ENCODE measurements at places on chromosomes 6 and 20.

DNA sequence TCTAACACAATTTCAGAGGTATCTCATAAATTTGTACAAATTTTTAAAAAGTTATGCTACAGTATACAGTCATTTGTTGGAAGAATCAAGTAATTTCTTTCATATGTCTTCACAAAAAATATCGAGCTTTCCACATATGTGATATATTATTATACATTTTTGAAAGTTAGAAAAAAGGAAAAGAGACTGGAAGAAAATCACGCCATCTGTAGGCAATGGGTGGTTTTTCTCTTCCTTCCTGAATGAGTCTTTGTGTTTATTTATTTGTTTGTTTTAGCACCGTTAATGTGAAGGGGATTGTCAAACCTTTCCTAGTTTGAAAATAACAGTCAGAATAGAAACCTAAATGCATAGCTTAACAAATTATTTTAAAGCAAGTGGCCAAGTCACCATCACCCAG, 130.6 kb downstream of the SYNDIG1 start:
- DNase-seq: no peak

DNA sequence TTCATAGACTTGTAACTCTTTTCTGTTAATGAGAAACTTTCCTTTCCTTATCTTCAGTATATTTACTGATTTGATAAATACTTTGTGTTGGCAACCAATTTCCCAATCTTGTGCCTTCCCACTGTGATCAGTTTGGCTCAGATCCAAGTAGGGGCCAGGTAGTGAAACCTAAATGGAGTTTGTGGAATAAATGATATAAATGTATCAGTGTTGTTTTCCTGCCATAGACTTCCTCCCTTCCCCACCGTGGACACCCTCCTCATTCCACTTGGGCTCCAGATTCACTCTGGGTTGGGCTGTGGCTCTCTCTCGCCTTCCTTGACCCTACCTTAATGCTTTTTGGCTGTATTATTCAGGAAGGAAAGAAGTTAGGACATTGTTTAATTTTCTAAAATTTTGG, 1.3 kb downstream of the ZKSCAN3 start:
- no peak for DNase-seq

DNA sequence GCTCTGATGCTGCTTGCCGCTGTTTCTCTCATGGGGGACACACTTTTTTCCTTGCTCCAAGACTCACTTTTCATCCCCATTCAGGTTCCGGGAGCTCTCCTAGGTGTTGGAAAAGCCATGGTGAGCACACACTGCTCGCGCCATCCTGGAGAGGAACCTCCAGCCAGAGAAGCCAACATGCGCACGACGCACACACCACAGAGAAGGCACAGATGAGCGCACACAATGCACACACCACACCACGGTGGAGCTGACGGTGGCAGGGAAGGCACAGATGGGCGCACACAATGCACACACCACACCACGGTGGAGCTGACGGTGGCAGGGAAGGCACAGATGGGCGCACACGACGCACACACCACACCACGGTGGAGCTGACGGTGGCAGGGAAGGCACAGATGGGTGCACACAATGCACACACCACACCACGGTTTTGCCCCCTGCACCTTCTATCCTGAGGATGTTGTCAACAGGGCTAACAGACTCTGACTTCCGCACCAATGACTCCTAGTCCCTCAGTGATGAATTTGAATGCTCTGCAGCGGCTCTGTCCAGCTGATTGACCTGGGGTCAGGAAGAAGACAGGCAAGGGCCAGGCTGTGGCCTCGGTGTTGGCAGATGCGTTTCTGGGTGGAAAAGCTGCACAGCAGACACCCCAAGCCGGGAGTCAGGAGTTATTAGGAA, 154.7 kb downstream of the ERMARD start:
- DNase-seq: no peak

DNA sequence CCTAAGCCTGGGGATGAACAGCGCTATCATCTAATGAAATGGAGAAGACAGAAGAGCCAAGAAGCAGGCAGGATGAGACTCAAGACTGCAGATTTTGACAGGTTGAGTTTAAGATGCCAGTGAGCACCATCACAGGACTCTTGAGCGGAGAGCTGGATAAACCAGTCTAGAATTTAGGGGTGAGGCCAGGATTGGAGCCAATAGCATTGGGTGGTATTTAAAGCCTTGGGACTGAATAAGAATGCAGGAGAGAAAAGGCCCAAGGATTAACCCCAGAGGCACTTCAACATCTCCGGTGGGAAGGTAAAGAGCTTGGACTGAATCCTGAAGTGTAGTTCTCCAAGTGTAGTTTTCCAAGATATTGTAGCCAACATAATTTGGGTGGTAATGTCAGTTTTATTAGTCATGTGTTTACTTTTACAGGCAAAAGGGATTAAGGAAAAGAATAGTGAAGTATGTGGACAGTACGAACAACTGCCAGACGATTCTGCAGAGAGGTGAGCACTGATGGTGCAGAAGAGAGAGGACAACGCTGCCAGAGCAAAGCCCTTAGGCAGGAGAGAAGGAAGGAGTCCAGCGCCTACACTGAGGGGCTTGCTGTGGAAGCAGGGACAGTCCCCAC, 85.2 kb downstream of the DTNBP1 start:
- DNase-seq: no peak

DNA sequence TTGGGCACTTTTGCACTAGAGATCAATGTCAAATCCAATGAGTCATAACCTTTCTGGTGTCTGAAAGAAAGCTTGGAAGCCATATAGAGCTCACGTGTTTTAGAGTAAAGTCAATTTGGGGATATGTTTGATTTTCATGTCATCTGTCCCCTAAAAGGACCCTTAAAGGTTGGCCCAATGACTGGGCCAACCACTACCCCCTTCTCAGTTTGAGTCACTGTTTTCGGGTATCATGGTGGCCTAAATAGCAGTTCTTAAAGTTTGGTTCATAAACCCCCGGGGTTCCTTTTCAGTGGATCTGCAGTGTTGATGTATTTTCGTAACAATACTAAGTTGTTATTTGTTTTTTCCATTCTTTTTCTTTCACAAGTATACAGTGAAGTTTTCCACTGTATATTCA, 327.6 kb downstream of the PRL start:
- DNase-seq: no peak

DNA sequence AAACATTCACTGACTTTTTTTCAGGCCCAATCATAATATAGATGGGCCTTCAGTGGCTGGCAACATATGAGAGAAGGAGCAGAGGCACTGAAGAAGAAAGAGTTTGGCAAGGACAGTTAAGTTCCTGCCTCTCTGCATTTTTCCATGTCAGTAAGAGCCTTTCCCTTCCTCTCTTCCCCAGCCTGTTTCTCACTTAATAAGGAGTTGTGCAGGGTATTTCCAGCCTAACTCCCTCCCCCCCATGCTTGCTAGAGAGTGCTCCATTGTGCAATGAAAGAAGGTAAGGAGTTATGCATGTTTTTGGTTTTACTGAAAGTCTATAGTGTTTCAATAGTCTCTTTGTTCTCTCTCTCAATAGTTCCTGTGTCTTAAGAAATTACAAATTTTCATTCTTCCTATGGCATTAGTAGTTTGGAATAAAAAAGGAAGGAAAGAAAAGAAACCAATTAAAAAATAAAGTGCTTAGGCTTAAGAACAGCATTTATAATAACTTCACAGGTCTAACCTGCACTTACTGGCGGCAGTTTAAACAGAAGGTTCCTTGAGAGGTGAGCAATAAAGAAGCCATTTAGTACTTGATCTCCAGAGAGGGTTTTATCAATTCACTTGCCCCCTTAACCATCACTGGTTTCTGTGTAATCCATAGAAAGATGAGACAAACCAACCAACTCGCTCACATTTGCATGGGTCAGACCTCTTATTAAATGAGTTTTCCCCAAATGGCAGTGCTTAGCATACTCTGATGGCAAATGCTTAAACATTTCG, 251.1 kb downstream of the PTPRT start:
- no peak for DNase-seq

DNA sequence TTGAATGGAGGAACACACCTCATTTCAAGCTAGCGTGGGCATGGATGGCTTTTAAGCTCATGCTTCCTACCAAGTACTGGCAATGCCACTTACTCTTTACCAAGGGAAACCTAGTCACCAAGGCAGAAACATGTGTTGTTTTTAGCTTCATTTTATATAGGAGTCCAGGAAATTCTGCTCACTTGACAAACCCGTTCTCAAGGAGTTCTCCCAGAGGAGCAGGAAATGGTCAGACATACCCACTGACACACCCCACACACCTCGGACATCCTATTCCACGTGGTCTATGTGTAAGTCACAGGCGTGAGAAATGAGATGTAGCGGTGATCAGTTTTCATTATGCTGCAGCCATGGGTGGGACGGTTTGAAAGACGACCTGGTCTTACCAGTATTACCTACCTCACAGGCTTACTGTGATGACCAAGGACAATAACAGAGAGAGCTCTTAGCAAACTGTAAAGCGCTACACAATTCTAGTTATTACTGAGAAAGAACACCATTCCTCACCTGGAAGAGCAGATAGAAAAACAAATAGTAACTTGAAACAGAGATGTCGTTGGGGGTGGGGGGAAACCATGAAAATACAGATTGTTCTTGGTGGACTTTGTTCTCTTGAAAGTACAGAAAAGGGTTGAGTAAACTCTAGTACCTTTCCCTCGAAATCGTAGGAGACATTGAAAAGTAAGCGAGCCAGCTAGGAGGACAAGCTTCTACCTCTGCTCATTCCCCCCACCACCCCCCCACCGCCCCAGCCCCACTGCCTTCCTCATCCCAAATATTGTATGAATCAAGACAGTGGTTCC, 1.7 kb downstream of the CNKSR3 start:
- DNase-seq: no peak

- peak; percentile 47 for DNase-seq
These were observed 31.9 kb downstream of the STK35 start for GRCh38 chr20:2133318-2134183.

DNA sequence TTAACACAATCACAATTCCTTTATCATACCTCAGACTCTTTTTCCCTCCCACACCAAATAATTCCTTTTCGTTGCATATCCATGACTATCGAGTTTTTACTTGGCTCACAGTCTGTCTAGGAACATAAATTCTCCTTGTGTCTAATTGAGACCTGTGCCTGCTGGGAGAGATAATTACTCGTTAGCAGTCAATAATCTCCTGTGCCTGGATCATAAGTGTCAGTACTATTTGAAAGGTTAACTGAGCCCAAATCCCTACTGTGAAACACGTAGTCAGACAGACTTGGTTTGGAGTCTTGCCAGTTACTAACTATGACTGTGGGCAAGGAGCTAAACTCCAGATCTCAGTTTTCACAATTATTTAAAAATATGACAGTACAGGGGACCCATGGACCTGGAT, 5.7 kb upstream of the CTNNBL1 start:
- DNase-seq: no peak

- DNase-seq: peak; percentile 48
These were observed 15.2 kb upstream of the SSR1 start for GRCh38 chr6:7328243-7328642.

DNA sequence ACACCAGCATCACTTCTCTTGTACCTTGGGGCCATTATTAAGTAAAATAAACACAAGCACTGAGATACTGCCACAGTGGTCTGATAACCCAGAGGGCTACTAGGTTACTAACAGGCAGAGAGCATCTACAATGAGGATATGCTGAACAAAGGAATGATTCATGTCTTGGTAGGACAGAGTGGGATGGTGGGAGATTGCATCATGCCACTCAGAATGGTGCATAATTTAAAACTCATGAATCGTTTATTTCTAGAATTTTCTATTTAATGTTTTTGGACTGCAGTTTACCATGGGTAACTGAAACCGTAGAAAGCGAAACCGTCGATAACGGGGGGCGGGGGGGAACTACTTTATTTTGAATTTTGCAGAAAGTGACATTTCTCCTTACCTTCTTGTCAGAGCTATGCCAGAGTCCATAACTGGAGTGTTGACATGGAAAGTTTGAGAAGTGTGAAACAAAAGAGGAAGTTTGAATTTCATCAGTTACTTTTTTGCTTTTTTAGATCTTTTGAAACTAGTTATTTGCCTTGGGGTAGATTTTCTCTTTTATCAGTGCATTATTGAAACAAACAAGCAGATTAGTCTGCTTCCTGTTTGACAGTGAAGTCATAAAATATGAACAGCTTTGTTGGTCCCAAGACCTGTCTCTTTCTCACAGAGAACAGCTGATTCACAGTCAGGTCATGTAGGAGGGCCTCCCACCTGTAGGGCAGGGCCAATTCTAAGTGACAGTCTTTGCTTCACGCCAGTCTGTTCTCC, 124.9 kb downstream of the KLHL32 start:
- DNase-seq: peak; percentile 54

DNA sequence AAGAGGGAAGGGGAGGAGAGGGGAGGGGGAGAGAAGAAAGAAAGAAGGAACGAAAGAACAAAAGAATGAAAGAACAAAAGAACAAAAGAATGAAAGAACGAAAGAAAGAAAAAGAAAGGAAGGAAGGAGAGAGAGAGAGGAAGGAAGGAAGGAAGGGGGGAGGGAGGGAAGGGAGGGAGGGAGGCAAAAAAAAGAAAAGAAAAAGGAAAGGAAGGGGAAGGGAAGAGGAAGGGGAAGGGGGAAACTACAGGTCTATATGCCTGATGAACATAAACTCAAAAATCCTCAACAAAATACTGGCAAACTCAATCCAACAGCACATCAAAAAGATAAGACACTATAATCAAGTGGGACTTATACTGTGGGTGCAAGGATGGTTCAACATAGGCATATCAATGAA, 13.7 kb upstream of the LGSN start:
- no peak for DNase-seq

DNA sequence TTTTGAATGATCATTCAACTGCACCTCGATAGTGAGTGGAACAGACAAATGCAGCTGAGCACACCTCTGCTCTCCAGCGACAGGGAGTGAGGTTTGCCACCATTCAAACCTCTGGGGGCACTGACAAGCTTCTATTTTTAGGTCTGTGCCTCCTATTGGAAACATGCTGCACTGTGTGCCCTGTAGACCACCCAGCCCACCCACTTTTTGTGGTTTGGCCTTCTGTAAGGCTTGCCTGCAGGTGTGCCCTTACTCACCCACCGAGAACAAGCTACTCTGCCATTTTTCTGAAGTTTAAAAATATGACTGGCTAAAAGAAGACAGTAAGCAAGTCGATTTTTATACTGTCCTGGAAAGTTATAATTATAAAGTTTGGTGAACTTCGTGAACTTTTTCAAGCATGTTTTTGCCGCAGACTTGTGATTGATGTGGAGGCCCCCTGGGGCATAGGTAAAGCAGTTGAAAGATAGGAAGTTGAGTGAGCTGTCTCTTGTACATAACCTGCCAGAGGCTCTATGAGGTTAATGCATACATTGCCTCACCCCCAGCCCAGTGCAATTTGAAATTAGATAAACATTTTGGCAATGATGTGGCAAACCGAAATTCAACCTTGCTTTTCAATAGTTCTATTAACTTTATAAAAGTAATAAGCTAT, 53.8 kb downstream of the ADGRG6 start:
- DNase-seq: no peak
